Uterine smooth muscle cell (primary cell): ENCODE measurements at places on chromosomes 4 and X. TPM values are rescaled to one million over a fixed set of nuclear protein-coding genes. Genes with fewer than 3 reads are reported as not detected.

NR0B1 gene
- total RNA-seq = 1.1 and 1.9 TPM in 2 replicates

RGN gene
- total RNA-seq = 2.9 and 6.7 TPM in 2 replicates

NKX1-1 gene
- not detected in 2 replicates for total RNA-seq

CHM gene
- total RNA-seq = 28.9 and 33.3 TPM in 2 replicates

CD99L2 gene
- 39.7 and 73.0 TPM in 2 replicates for total RNA-seq

WDR17 gene
- 4.3 and 5.6 TPM in 2 replicates for total RNA-seq

UGT2B15 gene
- total RNA-seq = not detected in 2 replicates

PPBP gene
- total RNA-seq = not detected in 2 replicates

VEGFC gene
- 45.3 and 48.4 TPM in 2 replicates for total RNA-seq

ITIH6 gene
- not detected in 2 replicates for total RNA-seq

SPINK2 gene
- total RNA-seq = not detected in 2 replicates

PCDH11X gene
- under 0.01 TPM in 1 of 2 replicates, not detected in the other for total RNA-seq

NUDT11 gene
- total RNA-seq = 12.2 and 16.0 TPM in 2 replicates
